Right lung (tissue), 10 donors: ENCODE measurements at places on chromosomes 3 and 15. TPM values are rescaled to one million over a fixed set of nuclear protein-coding genes. Genes with fewer than 3 reads are reported as not detected.
A peak's percentile ranks its signal among the peaks of the same experiment; 100 is the strongest.

DNA sequence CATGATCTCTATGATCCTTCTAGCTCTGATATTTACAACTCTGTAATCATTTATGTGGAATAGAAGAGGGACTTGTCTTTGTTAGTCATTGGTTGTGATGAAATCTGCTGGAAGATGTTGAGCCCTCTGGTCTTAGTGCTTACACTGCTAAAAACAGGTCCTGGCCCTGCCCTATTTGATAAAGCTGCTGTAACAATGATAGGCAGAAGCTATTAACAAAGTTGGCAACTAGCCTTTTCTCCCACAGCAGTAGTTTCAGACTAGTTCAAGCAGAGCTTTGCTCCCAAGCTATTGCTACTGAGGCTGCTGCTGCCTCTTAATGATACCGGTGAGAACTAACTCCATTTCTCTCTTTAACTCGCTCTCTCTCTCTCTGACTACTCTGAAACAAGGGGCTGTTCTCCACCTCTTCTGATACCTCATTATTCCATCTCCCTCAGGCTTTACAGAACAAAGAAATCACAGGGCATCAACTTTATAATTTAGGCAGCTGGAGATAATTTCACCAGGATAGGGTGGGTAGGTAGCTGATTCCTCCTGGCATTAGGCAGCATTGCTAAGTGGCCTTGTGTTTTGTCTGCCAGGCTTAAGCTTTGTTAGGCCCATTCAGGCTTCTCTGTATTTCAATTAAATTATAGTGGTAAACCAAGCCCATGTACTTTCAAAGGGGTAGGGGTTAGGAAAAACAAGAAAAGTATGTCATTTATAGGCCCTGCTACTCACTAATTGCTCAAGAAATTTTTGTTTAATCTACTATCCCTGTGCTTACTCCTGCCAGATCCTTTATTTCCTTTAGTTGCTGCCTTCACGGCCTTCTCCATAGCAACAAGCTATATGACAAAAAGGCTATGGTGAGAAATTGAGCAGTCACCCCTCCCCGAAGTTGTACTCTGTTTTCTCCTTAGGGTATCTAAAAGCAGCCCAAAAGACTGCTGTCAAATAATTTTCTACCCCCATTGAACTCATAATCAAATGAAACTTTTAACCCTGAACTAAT lies 139.6 kb downstream of the RBPMS2 start:
- DNase-seq, result peak; percentile 74

DNA sequence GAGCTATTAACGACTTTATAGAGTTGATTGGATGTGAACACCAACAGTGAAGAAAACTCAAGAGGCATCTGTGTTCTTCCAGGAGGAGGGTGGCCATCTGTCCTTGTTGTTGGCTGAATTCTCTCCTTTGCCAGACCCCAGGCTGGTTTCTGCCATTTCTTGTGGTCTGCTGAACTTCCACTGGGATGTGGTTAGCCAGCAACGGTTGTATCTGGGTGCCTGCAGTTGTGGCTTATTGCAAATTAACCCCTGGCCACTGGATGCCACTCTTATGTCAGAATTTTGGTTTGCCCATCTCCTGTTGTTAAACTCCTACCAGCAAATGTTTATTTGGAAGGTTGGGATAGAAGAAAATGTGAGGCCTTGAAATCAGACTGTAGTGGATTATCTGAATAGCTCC lies 163.6 kb upstream of the TBC1D5 start:
- DNase-seq, result no peak

GRCh38 chr15:76330080-76330680 lies 6.4 kb upstream of the ISL2 start:
- no peak for DNase-seq

GRCh38 chr15:77720655-77721054 lies 87.9 kb upstream of the LINGO1 start:
- no peak for DNase-seq

- no peak for DNase-seq
Observed at GRCh38 chr3:95655363-95655986, 1158.9 kb upstream of the EPHA6 start.

- DNase-seq, result no peak
Observed at GRCh38 chr15:60744826-60745460, 266.0 kb upstream of the ICE2 start.

GOLGA8T gene
- polyA plus RNA-seq, result not detected

IL5RA gene
- 3.3 TPM for polyA plus RNA-seq

DNA sequence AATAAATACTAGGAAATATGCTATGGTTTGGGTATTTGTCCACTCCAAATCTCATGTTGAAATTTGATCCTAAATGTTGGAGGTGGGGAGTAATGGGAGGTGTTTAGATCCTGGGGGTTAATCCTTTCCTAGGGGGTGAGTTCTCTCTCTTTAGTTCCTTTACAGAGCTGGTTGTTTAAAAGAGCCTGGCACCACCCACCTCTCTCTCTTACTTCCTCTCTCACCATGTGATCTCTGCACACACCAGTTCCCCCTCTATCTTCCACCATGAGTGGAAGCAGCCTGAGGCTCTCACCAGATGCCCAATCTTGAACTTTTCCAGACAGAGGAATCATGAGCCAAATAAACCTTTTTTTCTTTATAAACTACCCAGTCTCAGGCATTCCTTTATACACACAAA lies 10.5 kb downstream of the SLC24A5 start:
- DNase-seq, result no peak

DNA sequence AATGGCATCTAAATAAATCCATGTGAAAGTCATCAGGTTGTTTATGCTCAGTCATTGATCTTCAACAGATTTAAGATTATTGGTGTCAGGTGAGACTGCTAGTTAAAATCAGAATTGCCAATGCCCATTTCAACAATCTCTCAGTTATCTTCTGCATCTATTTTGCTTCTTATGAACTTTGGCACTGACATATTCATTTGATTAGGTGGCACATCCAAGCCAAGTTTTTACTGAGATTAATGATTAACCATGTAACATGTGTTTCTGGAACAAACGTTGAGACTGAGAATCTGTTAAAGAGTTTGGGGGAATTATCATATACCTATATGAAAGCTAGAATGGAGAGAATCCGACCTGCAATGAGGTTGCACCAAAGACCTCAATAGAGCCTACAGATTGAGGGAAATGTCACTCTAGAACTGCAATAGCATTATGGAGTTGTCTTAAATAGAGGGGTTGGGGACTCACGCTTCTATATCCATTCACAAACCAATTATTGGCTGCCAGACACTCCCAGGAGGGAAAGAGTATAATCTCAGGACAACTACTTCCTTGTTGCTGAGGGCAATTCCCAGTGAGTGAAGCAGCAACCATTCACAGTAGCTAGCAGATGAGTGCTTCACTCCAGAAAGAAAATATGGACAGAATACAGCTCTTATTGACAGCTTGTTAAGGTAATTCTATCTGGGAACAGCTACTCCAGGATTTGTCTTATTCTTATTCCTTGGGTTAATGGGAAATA lies 891.3 kb downstream of the SQOR start:
- no peak for DNase-seq

DNA sequence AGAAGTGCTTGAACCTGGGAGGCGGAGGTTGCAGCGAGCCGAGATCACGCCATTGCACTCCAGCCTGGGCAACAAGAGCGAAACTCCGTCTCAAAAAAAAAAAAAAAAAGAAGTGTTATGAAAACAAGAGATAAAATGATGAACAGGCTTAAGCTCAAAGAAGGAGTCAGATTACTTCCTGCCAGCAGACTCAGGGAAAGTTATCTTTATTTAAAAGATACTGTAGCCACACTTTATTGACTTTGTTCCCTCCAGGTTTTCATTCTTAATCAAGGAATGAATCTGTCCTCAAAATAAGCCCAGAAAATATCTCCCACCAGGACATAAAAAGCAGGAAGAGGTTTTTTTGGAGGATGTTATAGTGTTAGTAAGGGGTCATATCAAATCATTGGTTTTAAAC lies 176.5 kb upstream of the KCNMB2 start:
- DNase-seq, result no peak

DNA sequence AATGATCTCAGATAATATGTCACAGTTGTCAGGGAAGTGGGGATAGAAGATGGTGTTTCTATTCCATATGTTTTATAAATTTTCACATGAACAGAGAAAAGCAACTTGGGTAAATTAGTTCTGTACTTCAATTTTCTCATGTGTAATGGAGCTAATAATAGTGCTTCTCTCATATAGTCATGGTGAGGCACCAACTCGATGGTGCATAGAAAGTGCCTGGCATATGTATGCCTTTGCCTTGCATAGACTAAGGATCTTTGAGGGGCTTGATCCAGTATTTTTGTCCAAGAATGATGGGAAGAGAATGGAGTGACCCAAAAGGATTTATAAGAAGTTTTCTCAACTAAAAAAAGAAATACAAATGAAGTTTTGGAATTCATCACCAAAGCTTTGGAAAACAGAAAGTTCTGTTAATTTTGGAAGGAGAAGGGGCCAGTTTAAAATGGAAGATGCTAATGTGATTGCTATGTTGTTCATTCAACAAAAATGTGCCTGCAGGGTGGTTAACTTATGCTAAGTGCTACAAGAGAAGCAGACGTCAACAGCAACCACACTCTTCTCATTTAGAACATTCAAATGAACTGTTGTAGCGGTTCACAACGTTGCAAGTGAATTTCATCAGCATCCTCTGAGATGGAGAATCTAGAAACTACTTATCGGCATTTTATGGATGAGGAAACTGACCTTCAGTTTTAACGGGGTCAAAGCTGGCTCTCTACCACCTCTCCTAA lies 86.1 kb downstream of the RTP4 start:
- DNase-seq, result no peak

DNA sequence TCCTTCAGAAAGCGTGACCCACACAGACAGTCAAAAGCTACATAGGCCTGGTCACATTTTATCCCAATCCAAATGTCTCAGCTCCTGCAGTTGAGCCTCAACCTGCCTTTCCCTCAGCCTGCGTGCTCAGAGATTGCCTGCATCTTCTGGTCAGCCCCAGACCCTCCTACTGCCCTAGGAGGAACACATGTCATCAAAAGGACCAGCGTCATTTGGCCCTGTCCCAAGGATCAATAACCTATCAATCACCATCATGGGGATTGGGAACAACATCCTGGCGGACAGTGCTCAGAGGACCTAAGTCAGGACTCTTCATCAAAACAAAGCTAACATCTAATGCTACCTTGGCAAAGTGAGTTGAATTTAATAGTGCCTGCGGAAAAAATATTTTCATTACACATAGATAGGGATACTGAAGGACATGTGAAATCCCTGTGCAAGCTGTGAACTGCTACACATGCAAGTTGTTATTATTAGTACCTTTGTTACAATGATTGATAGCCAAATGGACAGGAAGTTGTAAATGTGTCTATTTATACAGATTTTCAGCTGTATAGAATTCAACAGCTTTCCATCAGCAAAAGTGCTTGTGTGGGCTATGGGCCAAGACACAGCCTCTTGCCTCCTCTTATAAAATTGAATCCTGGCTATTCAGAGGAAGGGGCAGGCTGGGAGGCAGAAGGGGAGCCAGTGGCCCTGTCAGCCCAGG lies 47.7 kb downstream of the UMPS start:
- DNase-seq, result no peak

- no peak for DNase-seq
Observed at GRCh38 chr3:55526332-55527030, 39.4 kb upstream of the WNT5A start.

ATP13A4 gene
- 62.3 TPM for polyA plus RNA-seq

DNA sequence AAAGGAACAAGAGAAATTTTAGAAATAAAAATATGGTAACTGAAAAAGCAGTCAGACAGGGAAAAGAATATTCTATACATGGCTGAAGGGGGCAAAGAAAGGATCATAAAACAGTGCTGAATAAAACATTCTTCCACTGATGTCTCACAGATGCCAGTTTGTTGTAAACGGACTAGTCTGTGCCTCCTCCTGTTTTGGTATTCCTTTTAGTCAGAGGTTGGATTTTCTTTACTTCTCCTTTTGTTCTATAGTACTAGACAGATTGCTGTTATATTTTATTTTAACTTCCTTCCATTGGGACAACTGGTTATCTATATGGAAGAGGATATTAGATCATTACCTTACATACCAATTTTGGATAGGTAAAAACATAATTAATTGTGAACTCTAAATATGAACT lies 16.0 kb upstream of the GNB5 start:
- DNase-seq, result no peak

HCN4 gene
- 0.16 TPM for polyA plus RNA-seq

DNA sequence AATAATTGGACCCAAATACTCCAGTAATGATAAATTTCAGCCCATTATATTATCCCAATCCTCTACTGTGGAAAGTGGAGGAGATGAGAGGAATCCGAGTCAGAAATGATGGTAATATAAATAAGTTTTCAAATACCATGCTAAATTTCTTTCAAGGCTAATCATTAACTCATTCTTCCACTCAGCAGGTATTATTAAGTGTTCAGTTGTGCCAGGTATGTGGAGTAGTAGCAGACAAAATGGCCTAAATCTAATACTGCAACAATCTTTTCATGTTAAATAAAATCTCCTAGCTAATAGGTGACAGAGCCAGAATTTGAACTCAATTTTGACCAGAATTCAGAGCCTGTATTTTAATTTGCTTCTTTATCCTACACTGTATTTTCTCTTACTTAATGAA lies 538.6 kb upstream of the ROBO2 start:
- DNase-seq, result no peak

GRCh38 chr15:58677426-58677825 lies 72.1 kb downstream of the ADAM10 start:
- no peak for DNase-seq

DNAJA4 gene
- polyA plus RNA-seq, result 40.0 TPM

TEX264 gene
- polyA plus RNA-seq, result 41.7 TPM

DNA sequence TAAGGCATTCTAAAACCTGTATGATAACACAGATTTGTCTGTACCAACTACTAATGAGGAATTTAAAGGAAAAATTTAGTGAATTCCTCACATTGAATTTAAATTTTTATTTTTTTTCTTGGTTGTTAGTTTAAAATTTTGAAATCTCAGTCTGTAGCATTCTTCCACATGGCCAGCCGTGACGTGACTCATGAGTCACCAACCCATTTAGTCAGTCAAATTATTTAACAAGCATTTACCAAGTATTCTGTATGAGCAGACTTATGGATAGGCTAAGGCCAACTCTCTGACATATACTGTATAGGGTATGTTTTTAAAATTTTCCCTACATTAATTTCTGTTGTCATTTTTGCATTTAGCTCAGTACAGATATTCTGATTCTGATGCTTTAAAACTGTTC lies 112.9 kb downstream of the CNTN4 start:
- DNase-seq, result no peak

C3orf20 gene
- 0.25 TPM for polyA plus RNA-seq
